ENCODE measurements at places on chromosomes 13 and 19.

DNA sequence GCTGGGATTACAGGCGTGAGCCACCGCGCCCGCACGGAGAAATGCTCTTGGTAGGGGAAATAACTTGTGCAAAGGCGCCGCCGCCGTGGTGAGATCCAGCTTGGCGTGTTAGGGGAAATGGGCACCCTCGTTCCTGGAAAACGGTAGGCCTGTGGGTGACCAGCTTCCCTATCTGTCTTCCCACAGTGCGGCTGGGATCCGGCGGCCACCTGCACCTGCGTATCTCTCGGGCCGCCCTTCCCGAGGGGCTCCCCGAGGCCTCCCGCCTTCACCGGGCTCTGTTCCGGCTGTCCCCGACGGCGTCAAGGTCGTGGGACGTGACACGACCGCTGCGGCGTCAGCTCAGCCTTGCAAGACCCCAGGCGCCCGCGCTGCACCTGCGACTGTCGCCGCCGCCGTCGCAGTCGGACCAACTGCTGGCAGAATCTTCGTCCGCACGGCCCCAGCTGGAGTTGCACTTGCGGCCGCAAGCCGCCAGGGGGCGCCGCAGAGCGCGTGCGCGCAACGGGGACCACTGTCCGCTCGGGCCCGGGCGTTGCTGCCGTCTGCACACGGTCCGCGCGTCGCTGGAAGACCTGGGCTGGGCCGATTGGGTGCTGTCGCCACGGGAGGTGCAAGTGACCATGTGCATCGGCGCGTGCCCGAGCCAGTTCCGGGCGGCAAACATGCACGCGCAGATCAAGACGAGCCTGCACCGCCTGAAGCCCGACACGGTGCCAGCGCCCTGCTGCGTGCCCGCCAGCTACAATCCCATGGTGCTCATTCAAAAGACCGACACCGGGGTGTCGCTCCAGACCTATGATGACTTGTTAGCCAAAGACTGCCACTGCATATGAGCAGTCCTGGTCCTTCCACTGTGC is 2.4 kb downstream of the GDF15 start:
- peak; percentile 69 for DNase-seq

- DNase-seq: no peak
Observed at GRCh38 chr19:37872383-37872782, 34.0 kb downstream of the WDR87 start.

GRCh38 chr13:73542446-73542845 is 483.6 kb downstream of the KLF5 start:
- DNase-seq: no peak

- DNase-seq: no peak
Observed at GRCh38 chr13:65914716-65915115, 1315.4 kb downstream of the PCDH9 start.

DNA sequence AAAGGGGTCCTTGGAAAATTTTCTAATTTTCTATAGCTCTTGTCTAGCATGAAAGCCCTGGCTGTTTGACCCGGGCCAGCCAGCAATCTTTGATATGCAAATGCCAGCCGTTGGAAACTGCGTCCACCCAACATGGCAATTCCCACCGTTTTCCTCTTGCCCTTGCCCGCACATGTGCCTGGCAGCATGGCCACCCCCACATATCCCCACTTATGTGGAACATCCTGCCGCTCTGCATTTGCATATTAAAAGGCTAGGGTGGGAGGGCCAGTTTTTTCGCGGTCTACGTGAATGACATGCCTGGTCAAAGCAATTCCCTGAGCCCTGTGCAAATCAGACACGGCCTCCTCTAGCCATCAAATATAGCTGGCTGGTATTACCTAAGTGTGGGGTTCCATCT is 110.3 kb upstream of the TDRD3 start:
- DNase-seq: no peak

DNA sequence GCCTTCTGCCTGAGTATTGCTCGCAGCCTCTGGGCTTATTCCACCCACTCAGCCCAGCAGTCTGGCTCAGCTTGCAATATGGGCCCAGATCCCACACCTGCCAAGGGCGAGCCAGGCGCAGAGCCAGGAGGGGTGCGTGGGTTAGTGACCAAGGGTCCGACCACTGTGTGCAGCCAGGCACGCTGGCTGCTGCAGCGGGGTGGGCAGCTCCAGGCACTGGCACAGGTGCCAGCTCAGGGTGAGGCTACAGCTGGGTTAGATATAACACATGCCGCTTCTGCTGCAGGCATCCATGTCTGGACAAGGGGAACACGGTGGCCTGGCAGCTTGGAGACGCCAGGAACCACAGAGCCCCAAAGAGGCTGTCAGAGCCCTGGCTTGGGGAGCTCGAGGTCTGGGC is 12.6 kb upstream of the URAD start:
- DNase-seq: no peak

DNA sequence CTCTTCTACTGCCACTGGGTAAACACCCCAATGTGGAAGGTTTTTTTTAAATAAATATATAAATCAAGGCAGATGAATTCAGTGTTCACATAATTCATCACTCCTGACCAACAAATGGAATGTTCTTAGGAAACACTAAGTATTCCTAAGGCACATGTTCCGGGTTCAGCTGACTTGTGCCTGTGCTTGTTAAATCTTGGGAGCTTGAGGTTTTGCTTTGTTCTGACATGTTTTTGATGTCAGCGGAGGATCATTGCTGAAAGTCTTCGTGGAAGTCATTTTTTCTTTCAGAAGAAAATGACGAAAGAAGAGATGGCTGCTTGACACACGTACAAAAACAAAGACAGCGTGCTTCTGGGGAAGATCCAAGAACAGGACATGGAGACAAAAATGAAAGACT is 185.8 kb downstream of the MZT1 start:
- DNase-seq: no peak

DNA sequence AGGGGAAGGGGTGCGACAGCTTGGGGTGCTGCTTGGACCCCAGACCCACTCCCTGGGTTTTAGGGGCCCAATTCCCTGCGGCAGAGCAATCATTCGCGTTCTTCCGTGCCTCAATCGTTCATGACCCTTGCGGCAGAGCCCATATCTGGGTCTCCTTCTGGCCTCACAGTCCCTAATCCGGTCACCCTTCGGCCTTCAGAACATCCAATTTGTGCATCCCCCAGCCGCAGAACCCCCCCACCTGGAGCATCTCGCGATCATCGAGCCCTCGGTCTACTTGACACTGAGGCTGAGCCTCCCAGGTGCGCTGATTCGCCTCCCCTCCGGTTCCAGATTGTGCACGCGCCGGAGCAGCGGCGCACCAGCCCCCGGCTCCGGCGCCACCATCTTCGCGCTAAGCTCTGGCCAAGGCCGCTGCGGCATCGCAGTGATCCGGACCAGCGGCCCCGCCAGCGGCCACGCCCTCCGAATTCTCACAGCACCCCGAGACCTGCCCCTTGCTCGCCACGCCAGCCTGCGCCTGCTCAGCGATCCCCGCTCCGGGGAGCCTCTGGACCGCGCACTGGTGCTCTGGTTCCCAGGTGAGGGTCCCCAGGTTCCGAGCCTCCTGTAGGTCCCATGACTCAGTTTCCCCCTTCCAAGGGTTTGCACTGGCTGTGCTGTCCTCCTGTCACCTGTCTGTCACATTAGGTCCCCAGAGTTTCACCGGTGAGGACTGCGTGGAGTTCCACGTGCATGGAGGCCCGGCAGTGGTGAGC is 501 bp downstream of the GTPBP3 start:
- DNase-seq: no peak

GRCh38 chr13:27171244-27171826 is at the start of gene USP12:
Gene USP12, minus strand, starts transcription at chr13:27171811. Its CDS starts 172 bp downstream, at chr13:27171639.
- DNase-seq: peak; percentile 24

DNA sequence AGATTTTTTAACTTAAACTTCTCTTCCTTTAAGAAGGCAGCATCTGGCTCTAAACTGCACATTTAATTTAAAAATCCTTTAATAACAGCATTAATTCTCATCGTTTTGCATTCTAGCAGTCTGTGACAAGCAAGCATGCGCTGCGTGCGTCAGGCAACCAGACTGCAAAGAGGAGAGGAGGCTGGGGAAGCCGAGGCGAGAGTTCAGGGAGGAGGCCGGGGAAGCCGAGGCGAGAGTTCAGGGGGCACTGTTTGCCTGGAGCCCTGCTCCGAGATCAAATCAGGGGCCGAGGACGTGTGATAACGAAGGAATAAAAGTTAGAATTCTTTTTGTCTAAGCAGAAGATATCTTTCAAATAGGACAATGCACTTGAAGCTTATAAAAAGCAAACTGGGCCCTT is 435.7 kb downstream of the EFNB2 start:
- DNase-seq: no peak

- no peak for DNase-seq
Observed at GRCh38 chr13:23516702-23517101, 53.5 kb upstream of the TNFRSF19 start.

- no peak for DNase-seq
Observed at GRCh38 chr19:49116544-49116943, 2.4 kb downstream of the LIN7B start.

GRCh38 chr13:80361298-80361697 is 20.4 kb upstream of the SPRY2 start:
- DNase-seq: no peak

- no peak for DNase-seq
Observed at GRCh38 chr13:81738364-81738763, 1397.4 kb upstream of the SPRY2 start.

GRCh38 chr13:85009447-85009846 is 789.8 kb downstream of the SLITRK6 start:
- no peak for DNase-seq

GRCh38 chr19:807627-808422 is 10.6 kb downstream of the PTBP1 start:
- DNase-seq: no peak

- DNase-seq: no peak
Observed at GRCh38 chr13:101017123-101017872, 342.7 kb upstream of the TMTC4 start.

DNA sequence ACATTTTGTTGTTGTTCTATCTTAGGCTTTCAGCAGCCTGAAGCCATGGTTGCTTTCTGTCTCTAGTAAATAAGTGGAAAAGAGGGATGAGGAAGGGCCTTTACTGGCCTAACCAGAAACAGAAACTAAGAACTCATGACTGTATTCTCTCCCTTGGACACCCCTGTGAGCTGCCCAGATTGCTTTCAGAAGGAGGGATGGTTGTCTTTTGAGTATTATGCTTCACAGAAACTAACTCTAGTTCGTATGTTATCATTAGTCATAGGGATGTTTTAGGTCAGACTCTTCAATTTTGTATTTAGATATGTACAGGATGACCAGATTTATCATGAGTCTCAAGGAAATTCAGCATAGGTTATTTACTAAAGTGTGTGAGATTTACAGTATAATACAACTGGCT is 17.5 kb downstream of the BORA start:
- DNase-seq: no peak

DNA sequence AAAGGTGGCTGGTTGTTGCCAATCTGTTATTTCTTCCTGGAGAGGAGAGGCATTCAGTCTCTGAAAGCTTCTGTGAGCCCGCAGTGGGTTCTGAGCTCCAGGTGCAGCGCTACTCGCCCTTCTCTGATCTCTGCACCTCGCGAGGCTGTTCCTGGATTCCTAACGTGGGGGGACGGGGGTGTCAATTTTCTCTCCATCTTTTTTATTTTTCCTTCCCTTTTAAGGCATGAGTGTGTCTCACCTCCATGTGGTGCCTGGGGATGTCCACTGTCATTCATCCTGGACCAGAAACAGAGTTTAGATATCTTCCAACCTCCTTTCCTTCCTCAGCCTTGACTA is 626 bp downstream of the ZNF233 start:
- DNase-seq: no peak

- DNase-seq: no peak
Observed at GRCh38 chr13:77437267-77437666, 98.2 kb upstream of the SCEL start.

- peak; percentile 99 for DNase-seq
Observed at GRCh38 chr19:38930776-38931520, at the start of gene MRPS12. Gene MRPS12, plus strand, starts transcription at chr19:38930944. Its CDS starts 351 bp downstream, at chr19:38931295.

DNA sequence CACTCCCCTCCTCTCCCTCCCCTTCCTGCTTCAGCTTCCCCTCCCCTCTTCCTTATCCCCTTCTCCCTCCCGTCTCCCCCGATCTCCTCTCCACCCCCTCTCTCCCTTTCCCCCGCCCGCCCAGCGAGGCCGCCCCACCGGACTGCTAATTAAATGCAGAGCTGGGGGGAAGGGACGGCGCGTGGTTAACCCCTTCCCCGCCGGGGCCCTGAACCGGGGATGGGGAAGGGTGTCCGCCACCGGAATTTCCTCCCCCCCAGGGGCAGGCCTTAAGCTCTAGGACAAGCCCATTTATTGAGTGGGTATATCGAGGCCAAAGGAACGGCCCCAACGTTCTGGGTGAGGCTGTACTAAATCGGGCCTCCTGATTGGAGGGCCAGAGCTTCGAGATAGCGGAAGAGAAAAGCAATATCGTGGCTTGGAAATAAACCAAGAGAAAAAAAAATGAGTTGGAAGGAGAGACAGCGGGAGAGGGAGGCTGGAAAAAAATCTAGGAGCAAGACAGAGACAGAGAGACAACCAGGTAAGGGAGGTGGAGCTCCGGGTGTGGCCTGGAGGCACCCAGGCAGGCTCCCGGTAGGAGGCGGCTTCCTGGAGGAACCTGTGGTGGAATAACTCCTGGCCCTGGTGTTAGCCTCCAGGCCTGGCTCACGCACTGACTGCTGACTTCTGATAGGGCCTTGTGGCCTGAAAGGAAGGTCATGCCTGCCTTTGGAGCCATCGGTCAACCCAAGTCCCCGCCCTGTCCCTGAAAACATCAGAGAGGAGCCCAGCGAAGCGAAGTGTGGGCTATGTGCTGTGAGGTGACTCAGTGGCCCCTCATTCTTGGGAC is 11.6 kb upstream of the JUND start:
- peak; percentile 86 for DNase-seq

DNA sequence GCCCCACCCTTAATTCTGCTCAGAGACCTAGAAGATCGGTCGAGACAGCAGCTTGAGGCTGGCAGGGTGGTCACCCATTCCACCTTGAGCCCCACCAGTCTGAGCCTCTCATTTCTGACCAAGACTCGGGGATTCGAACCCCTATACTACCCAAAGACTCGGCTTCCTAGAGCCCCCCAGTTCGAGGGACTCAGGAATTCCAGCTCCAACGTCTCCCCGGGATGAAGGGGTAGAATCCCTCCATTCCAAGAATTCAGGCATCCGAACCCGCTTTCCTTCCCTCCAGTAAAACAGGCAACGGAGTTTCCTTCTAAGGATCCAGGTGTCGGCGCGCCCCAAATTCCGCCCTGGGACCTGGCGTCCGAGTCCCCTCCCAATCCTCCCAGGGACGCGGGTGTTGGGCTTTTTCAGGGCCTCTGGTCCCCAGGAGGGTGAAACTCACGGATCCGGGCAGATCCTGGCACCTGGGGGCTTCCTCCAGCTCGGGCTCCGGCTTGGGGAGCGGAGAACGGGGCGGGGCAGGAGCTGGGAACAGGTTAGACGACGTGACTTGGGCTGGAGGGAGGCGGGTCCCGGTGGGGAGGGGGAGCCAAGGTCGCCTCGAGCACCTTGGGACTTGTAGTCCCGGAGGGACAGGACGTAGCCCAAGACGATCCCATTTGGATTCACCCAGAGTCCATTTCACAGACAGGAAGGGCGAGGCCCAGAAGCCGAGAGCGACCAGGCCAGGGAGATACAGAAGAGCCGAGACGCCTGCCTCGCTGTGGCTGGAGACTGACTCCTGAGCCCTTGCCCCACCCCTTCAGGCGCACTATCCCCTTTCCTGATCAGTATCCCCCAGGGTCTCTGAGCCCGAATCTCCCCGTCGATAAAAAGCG is at the start of gene PPP1R13L:
Gene PPP1R13L (minus strand): TSS at position 513 of the 878 bp plus-strand sequence. CDS start 6,751 bp downstream, outside the sequence.
- DNase-seq: peak; percentile 80

DNA sequence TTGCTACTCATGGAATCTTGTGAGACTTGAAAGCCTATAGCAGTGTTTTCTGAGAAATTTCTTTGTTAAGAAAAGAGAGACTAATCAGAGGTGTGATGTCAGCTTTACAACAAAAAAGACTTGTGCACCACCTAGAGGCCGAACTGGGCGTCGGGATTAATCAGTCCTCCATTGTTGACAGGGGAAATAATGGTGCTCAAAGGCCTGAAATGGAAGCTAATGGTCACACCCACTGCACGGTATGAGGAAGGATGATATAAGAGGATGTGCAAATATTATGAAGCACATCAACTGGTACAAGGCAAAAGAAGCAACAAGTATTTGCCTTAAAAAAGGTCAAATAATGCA is 480.2 kb upstream of the MIR17HG start:
- DNase-seq: peak; percentile 74

Data from SK-N-DZ (cell line).